GM12865 (cell line): ENCODE measurements at places on chromosomes 1 and 21.

- DNase-seq, result peak; percentile 91
Measured at GRCh38 chr21:45555557-45556301, 13.5 kb upstream of the SLC19A1 start.

DNA sequence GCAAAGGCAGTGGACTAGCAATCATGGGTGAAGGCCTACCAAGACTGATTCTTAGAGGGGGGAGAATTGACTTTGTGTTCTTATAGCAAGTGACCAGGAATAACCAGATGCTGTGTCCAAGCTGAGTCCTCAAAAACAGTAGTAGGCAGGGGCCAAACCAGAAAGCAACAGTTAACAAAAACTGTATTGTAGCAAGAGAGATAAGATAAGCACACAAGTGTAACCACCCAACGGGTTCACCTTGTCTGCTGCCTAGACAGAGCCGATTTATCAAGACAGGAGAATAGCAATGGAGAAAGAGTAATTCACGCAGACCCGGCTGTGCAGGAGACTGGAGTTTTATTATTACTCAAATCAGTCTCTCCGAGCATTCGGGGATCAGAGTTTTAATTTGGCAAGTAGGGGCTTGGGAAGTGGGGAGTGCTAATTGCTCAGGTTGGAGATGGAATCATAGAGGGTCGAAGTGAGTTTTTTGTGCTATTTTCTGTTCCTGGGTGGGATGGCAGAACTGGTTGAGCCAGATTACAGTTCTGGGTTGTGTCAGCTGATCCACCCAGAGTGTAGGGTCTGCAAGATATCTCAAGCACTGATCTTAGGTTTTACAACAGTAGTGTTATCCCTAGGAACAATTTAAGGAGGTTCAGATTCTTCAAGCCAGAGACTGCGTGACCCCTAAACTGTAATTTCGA lies 8.3 kb upstream of the CSRP1 start:
- no peak for DNase-seq

GRCh38 chr1:85283475-85284199 lies 7.2 kb upstream of the BCL10 start:
- DNase-seq, result no peak

GRCh38 chr1:11052839-11053757 lies 6.1 kb upstream of the MASP2 start:
- peak; percentile 65 for DNase-seq

GRCh38 chr1:182338806-182339370 lies 52.7 kb downstream of the GLUL start:
- DNase-seq, result no peak

DNA sequence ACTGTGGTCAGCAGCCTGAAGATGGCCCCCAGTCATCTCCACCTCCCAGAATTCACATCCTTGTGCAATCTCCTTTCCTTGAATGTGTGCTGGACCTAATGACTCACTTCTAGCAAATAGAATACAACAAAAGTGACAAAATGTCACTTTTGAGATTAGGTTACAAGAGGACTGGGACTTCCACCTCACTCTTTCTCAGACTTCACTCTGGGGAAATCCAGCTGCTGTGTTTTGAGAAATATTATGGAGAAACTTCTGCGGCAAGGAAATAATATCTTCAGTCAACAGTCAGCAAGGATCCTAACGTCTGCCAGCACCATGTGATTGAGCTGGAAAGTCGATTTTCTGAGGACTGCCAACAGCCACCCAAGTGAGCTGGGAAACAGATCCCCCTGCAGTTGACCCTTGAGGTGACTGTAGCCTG lies 70.5 kb upstream of the GADD45A start:
- DNase-seq, result no peak

DNA sequence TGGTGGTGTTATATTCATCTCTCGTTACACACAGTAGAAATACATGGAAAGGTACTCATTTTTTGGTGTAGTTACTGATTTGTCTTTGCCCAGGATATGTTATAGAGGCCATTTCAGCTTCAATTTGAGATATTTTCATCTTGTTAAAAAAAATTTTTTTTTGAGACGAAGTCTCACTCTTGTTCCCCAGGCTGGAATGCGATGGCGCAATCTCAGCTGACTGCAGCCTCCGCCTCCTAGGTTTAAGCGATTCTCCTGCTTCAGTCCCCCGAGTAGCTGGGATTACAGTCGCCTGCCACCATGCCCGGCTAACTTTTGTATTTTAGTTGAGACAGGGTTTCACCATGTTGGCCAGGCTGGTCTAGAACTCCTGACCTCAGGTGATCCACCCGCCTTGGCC lies 19.0 kb downstream of the MORC3 start:
- DNase-seq, result no peak

DNA sequence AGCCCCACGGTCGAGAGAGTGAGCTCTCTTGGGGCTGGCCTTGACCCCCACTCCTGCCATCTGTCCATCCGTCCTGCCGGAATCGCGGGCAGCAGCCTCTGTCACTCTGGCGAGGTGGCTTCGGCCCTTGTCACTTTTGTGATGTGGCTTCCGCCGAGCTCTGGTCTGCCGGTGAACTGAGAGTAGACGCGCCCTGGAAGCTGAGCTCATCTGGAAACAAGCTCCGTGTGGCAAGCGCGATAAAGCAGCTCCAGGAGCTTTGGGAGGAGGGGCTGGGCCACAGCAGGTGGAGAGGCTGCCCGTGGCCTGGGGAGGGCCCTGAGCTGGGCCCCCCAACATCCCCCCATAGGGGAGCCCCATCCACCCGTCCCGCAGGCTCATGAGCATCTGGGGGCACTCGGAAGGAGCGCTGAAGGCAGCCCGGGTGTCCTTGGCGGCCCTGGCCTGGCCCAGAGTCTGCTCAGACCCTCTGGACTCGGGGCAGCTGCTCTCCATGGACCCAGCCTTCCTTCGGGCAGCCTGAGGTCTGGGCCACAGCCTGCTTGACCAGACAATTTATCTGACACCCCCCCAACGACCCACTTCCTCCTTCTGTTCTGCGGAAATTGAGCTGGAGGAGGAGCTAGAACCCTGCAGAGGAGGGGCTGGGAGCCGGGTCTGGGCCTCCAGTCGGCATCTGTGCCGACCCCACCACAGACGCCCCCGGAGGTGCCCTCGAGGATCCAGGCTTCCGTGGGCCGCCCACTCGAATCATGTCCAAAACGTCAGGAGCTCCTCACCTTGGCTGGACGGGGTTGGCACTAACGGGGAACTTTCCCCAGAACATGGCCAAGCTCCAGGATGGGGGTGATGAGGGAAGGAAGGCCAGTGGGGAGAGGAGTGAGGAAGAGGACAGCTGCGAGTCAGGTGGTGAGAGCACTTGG lies 59.1 kb downstream of the SLC19A1 start:
- DNase-seq, result no peak

DNA sequence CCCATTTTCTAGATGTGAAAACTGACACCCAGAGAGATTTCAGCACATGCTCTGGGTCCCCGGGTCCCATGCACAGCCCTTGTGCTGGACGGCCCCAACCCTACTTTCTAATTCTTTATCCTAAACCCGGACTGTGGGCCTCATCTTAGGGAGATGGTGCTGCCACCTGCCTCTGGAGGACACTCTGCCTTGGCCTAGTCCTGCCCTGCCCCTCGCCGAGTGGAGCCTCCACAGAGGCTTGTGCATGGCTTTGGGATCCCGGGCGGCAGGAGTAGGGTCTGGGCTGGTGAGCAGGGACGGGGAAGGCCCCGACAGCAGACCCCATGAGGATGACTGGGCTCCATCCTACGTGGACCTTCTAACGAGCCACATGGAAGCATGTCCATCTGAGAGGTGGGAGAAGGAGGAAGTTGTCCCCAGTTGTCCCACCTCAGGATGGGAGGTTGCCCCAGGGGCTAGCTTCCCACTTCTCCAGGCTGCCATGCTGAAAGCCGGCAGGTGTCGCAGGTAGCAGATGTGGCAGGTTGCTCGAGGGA lies 12.4 kb downstream of the MX2 start:
- DNase-seq, result no peak

GRCh38 chr1:160437432-160438316 lies 37.3 kb downstream of the VANGL2 start:
- peak; percentile 90 for DNase-seq

- no peak for DNase-seq
Measured at GRCh38 chr1:178174539-178174938, 80.6 kb downstream of the RASAL2 start.

GRCh38 chr1:229035748-229036082 lies 235.2 kb upstream of the RAB4A start:
- DNase-seq, result no peak

- peak; percentile 49 for DNase-seq
Measured at GRCh38 chr1:1616045-1616790, 918 bp downstream of the MIB2 start.

DNA sequence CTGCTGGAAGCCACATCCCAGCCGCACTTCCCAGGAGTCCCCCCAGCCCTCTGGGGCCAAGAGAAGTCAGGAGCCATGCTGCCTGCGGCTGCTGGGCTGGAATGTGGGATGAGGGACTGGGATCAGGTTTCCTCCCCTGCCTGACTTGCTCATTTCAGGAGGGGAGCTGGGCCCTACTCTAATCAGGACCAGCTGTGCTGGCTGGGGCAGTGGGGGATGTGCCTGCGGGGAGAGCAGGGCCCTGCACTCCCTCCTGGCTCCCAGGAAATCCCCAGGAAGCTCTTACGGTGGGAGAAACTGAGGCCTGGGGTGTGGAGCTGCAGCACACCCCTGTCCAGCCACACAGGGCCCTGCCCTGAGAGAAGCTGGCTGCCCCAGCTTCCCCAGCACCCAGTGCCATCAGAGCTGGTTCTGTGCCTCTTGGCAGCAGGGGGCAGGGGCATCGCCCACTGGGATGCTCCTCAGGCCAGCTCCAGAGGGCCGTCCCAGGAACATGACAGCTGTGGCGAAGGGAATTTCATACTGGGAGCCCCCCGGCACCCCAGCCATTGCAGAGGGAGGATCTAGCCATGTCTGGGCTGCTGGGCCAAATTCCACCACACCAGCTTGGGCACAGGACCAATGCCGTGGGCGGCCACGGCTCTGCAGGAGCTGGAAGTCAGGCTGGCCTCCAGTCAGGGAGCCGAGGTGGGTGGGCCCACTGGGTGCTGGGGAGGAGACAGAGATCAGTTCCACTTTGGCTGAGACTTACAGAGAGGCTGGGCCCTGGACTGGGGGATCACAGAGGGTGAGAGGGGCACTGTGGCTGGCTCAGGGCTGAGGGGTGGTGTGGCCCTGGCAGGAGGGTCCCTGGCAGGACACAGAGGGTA lies 21.3 kb upstream of the PRSS38 start:
- no peak for DNase-seq

- DNase-seq, result no peak
Measured at GRCh38 chr1:2973601-2974593, 47.4 kb upstream of the ACTRT2 start.

DNA sequence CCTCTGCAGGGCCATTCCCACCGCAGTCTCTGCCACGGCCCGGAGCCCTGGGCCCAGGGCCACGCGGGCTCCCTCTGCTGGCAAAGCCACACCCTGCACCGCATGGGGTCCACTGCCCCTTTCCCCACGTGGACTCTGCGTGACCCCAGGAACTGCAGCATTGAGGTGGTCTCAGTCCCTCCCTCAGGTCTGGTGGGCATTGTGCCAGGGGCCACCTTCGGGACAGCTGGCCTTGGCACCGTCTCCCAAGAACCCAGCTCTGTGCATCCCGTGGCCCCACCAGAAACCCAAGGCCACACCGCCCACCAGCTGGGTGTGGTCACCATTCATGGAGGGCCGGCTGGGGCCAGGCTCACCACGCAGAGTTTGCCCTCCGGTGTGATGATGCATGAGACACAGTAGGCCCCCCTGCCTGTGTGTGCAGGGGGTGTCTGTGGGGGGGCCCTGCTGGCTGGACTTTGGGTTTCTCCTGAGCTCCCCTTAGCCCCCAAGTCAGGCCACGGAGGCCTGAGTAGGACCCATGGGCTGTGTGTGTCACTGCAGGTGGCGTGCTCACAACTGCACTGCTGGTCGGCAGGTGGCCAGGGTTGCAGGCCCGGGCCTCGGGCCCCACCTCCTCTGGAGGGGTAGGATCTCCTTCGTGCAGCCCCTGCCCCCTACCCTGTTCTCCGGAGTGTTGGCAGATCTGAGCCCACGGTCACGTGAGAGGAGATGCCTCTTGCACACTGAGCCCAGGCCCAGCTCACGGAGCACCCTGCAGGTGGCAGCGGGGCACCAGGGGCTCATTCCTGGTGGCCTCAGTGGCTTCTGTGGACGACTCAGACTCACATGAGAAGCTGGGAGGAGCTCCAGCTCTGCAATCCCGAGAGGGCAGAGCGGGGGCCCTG lies 5.8 kb downstream of the VWA1 start:
- peak; percentile 60 for DNase-seq

- no peak for DNase-seq
Measured at GRCh38 chr1:178485541-178485981, 11.2 kb downstream of the CLEC20A start.

DNA sequence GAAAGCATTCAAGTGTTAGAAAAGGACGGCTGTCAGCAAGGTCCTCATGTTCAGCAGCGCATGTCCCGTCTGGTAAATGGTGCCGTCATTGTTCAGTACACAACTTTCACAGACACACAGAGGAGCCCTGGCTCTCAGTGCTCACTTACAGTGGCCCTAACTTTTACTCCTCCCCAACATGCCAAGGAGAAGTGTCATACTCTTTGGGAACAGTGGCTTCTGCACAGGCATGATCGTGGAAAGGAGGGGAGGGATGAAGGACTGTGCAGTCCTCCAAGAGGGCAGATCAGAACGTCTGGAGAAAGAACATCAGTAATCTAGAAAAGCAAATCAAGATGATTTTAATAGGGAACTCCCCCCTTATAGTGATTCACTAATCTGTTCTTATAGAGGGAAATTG lies 3.8 kb upstream of the GRHL3 start:
- no peak for DNase-seq

- DNase-seq, result peak; percentile 77
Measured at GRCh38 chr1:51192213-51192843, 43.7 kb upstream of the RNF11 start.

GRCh38 chr1:48683839-48684238 lies 92.9 kb downstream of the BEND5 start:
- DNase-seq, result no peak

DNA sequence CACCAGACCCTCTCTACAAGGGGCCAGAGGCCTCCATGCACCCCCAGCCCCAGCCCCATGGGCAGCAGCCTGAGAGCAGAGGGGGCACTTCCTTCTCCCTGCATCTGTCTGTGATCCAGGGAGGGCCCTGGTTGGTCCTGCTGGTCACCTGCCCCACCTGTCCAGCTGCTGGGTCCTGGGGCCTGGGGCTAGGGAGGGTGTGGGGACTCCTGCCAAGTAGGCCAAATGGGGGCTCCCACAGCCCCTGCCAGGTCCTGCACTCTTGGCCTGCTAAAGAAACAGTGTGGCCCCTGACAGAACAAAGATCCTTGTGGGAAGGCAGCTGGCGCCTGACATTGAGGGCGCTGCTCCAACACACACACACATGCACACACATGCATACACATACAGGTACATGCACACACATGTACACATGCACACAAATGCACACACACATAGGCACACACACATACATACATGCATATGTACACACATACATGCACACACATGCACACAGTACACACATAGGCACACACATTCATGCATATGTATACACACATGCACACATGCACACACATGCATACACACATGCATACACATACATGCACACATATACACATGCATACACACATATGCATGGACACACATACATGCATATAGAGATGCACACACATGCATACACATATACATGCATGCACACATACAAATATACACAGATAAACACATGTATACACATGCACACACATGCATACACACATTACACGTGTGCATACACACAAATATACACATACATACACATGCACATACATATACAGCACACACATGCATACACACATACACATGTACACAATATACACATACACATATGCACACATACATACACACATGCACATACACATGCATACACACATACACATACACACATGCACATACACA lies 49.9 kb downstream of the TRPM2 start:
- DNase-seq, result no peak
